ENCODE measurements at places on chromosomes 3 and 15.

DNA sequence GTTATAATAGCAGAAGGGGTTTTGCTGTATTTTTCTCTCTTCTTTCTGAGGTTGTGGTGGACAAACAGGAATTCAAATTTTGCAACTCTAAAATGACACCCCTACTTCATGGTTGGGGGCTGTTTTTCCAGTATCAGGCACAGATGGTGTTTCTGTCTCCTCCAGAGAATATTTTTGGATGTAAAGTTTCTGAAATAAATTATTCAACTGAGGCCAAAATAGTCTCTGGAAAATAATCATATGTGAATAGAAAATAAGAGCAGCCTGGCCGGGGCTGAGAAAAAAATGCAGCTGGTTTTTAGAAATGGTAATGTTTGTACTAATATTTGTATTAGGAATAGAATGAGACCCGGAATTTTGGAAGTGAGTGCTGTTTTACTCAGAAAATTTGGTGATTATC, 121.3 kb upstream of the ADAMTS9 start:
- no peak for DNase-seq

- DNase-seq: no peak
Observed at GRCh38 chr3:147361454-147362420, 44.6 kb downstream of the ZIC4 start.

DNA sequence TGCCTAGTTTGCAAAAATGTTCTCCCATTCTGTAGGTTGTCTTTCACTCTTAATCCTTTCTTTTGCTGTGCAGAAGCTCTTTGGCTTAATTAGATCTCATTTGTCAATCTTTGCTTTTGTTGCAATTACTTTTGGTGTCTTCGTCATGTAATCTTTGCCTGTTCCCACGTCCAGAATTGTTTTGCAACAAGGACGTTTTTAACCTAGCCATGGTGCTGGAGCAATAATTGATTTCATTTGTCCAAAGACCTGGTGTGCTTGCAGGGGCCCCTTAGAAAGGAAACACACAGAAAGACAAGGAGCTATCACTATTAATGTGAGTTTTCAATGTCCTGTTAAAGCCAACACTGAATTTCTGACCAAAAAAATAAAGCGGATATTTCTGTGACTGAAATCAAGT, 89.1 kb upstream of the GALNT15 start:
- no peak for DNase-seq

- no peak for DNase-seq
Observed at GRCh38 chr15:88535100-88535499, 11.4 kb downstream of the DET1 start.

DNA sequence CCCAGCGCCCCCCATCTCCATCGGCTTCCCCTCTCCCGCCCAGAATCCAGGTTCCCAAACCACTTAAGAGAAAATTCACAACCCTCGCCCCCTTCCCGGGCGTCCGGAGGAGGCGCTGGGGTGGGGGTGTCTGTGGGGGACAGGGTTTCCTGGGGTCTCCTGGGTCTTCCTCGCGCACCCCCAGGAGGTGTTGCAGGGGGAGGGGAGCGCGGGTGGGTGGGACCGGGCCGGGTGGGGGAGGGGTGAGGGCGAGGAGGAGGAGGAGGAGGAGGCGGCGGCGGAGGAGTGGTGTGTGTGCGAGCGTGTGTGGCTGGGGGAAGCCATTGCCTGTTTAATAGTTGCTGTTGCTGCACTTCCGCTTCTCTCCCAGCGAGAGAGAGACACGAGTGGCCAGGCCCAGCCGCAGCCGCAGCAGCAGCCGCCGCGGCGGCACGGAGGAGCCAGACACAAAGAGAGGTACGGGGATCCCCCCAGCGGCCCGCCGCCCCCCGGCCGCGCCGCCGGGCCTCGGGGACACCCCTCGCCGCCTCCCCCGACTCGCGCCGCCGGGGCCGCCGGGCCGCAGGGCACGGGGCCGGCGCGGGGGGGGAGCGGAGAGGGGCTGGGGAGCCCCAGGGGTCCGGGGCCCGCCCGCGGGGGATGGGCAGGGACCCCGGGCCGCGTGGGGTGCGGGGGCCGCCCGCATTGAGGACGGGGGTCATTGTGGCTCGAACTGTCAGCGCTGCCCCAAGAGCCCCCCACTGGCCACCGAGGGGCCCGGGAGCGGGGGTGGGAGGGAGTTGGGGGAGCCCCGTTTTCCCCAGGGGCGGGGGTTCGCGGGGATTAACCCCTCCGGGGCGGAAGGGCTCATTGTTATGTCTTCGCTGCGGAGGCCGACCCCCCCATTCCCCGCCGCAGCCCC, at the start of gene UBE2E1:
Gene UBE2E1, plus strand, starts transcription at position 323 of the 901 bp plus-strand sequence. CDS start 1,315 bp downstream, outside the sequence.
- DNase-seq: no peak

DNA sequence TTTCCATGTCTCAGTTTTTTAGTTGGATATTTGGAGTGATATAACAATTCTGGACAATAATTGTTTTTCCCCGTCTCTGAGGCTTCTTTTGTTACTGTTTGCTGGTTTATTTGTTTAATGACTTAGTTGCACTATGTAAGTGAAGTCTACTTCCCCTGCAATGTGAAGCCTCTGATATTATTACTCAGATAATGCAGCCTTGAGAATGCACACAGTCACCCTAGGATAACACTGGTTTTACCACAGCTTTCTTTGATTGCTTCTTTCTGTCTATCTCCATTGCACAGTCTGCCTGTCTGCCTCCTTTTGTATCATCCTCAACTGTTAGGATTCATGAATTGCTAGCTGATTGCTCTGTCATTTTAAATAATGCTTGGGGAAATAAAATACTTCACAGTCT, 208.7 kb upstream of the ROBO1 start:
- DNase-seq: no peak

DNA sequence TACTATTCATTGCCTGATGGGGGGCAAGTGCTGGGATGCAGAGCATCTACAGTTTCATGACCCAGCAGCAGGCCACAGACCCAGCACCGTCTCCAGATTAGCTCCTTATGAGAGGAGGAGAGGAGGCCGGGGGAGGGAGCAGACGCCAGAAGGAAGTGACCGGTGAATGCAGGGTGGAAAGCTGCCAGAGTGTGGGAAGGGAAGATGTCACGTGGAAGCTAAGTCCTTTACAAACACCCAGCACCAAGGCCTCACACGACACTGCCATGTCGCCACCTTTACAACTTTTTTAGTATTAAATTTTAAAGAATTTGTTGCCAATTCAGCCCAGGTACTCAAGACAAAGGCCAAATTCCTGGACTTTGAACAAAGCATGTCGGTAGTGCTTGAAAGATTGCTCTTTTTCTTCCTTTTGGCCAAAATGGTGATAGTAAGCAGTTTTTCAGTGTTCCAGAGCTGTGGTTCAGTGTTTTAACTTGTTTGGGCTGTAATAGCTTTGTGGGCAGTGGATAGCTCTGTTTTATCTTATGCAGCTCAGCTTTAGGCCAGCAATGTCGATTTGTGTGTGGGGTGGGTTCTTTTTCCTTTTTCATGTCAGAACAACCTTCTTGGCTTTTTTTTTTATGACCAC, 58.2 kb downstream of the ZBTB38 start:
- DNase-seq: no peak

All from NCI-H510A (cell line).